Gastroesophageal sphincter (tissue), 4 donors: ENCODE measurements at places on chromosomes 7 and 10.
A peak's percentile ranks its signal among the peaks of the same experiment; 100 is the strongest.

- H3K4me3 ChIP-seq, result no peak overlapping the region
- H3K27me3 ChIP-seq, result no peaks in the 10 kb centered on the region
- no peaks in the 10 kb centered on the region for H3K4me1 ChIP-seq
- H3K27ac ChIP-seq, result no peak overlapping the region
- H3K36me3 ChIP-seq, result no peaks in the 10 kb centered on the region
Measured at GRCh38 chr7:17994079-17994850, 33.4 kb downstream of the PRPS1L1 start.

- no peaks in the 10 kb centered on the region for H3K27me3 ChIP-seq
- H3K4me3 ChIP-seq, result no peak overlapping the region
- no peak overlapping the region for H3K27ac ChIP-seq
- H3K4me1 ChIP-seq, result no peaks in the 10 kb centered on the region
- H3K36me3 ChIP-seq, result no peaks in the 10 kb centered on the region
Measured at GRCh38 chr7:37947941-37948210, 27.4 kb downstream of the EPDR1 start.

GRCh38 chr7:81408728-81409127, 361.1 kb downstream of the HGF start:
- H3K36me3 ChIP-seq, result no peaks in the 10 kb centered on the region
- H3K4me3 ChIP-seq, result no peak overlapping the region
- no peak overlapping the region for H3K27ac ChIP-seq
- no peak for ATAC-seq
- H3K27me3 ChIP-seq, result no peaks in the 10 kb centered on the region

DNA sequence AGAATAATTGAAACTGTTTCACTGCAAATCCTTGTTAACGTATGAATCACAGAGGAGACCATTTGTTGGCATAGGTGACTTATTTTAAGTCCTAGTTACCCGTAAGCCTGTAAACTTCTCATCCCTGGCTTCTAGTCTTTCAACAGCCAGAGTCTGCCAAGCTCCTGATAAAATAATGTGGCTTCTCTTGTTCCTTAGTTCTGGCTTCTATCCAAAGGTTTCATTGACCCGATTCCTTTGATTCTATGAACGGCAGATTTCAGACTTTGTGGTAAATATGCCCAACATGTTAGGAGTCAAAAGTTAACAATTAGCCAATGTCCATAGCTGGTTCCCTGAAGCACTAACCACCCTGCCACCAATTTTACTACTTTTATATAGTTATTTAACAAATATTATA, 23.3 kb downstream of the DNAH11 start:
- no peaks in the 10 kb centered on the region for H3K36me3 ChIP-seq
- H3K4me1 ChIP-seq, result no peaks in the 10 kb centered on the region
- ATAC-seq, result no peak
- H3K27me3 ChIP-seq, result no peaks in the 10 kb centered on the region
- no peak overlapping the region for H3K27ac ChIP-seq
- no peak overlapping the region for H3K4me3 ChIP-seq

GRCh38 chr7:1348823-1349335, 110.4 kb downstream of the MICALL2 start:
- no peak overlapping the region for H3K4me3 ChIP-seq
- no peak overlapping the region for H3K27ac ChIP-seq
- H3K27me3 ChIP-seq, result peaks cover 96% of the 10 kb centered on the region
- H3K36me3 ChIP-seq, result no peaks in the 10 kb centered on the region
- no peaks in the 10 kb centered on the region for H3K4me1 ChIP-seq
- no peak for ATAC-seq

DNA sequence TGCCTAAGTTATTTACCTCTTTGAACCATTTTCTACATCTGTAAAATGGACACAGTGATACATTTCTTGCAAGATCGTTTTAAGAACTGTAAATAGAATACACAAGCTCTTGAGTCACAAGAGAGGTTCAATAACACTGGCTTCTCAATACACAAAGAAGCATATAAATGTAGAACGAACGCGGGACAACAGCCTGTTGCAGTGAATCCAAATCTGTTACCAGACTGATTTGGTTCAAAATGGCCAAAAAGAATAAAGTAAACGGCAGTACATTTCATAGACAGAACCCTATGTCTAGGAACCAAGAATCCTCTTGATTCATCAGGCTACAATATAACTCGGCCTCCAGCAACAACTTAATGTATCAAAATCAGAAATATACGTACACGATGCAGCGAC, 701 bp downstream of the MTPAP start:
- no peaks in the 10 kb centered on the region for H3K27me3 ChIP-seq
- H3K27ac ChIP-seq, result peak overlapping the region; percentile 77
- peaks cover 11% of the 10 kb centered on the region for H3K4me1 ChIP-seq

GRCh38 chr7:5689118-5689517, 92.3 kb downstream of the RNF216 start:
- H3K27ac ChIP-seq, result peak overlapping the region; percentile 93
- no peak overlapping the region for H3K4me3 ChIP-seq
- H3K4me1 ChIP-seq, result peaks cover 64% of the 10 kb centered on the region
- H3K36me3 ChIP-seq, result no peaks in the 10 kb centered on the region

DNA sequence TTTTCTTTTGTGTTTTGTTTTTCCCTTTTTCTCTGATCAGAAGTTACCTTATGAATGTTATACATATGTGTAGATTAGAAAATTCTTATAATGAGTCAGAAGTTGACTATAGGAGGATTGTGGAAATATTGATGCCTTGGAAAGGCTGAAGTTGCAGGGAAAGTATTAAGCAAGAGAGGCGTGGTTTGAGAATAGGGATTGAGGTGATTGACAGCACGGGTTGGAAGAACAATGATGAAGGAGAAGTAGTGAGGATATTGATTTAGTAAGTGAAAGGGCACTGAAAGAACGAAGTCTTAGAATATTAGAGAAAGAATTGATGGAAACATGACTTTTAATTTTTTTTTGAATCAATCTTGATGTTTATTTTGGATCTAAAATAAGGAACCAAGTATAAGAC, 176.0 kb downstream of the EXOC4 start:
- no peaks in the 10 kb centered on the region for H3K4me1 ChIP-seq
- no peak overlapping the region for H3K4me3 ChIP-seq
- peaks cover 7% of the 10 kb centered on the region for H3K36me3 ChIP-seq
- no peaks in the 10 kb centered on the region for H3K27me3 ChIP-seq
- no peak overlapping the region for H3K27ac ChIP-seq

DNA sequence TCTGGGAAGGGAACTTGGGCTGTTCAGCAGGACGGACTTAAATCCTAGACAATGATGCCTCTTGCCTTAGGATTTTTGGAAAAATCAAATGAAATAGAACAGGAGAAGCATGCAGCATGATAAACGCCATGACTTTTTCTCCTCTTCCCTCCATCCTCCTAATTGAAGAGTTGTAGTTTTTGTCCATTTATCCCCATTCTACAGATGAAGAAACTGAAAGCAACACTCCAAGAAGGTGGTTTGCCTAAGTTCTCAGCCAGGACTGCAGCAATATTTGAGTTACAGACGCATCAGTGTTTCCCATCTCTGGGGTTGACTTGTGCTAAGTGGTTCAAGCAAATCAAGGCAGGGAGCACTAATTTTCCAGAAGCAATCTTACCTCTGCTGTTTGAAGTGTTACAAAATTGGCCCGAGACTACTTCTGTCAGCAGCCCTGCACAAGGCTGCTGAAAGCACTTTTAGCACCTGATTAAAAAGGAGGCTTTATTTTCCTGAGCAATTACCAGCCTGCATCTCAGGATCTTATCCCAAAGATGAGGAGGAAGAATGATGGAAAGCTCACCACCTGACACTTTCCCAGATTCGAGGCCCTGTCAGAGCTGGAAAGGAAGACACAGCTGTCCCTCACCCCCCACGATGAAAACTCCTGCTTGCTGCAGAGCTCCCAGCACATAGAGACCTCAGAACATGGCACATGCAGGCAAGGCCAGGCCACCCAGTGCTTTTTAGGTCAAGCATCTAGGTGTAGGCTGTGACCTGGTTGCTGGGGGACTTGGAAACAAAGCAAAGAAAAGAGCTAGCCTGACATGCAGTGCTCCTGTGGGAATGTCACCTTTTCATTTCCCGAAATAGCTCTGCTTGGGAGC, 19.7 kb upstream of the C10orf71 start:
- H3K4me3 ChIP-seq, result no peak overlapping the region
- no peaks in the 10 kb centered on the region for H3K36me3 ChIP-seq

GRCh38 chr10:25641595-25641994, 292.4 kb upstream of the MYO3A start:
- H3K4me1 ChIP-seq, result no peaks in the 10 kb centered on the region
- ATAC-seq, result no peak
- no peak overlapping the region for H3K27ac ChIP-seq
- no peaks in the 10 kb centered on the region for H3K36me3 ChIP-seq
- no peak overlapping the region for H3K4me3 ChIP-seq

GRCh38 chr10:124560377-124561105, 98.9 kb downstream of the LHPP start:
- H3K36me3 ChIP-seq, result no peaks in the 10 kb centered on the region
- H3K4me1 ChIP-seq, result peaks cover 42% of the 10 kb centered on the region
- peak overlapping the region; percentile 90 for H3K27ac ChIP-seq
- H3K27me3 ChIP-seq, result no peaks in the 10 kb centered on the region

DNA sequence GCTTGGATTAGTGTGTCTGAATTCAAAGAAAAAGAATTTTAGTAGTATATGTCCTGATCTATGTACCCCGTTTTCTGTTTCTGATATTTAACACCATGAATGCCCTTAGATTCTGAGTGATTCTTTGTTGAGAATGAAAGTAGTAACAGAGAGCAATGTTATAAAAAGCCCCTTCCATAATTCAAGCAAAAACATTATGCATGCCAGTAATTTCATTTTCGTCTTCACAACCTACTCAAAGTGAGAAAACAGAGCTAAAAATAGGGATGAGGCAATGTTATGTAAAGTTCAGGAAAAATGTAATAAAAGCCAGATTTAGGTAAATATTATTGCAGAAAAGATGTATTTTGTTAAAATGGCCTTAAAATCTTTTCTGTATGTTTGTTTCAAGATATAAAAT, 28.1 kb downstream of the PTPRZ1 start:
- no peak for ATAC-seq
- H3K27me3 ChIP-seq, result no peaks in the 10 kb centered on the region
- no peaks in the 10 kb centered on the region for H3K4me1 ChIP-seq
- H3K27ac ChIP-seq, result no peak overlapping the region
- no peaks in the 10 kb centered on the region for H3K36me3 ChIP-seq

- H3K4me3 ChIP-seq, result peak overlapping the region; percentile 86
- H3K27ac ChIP-seq, result peak overlapping the region; percentile 96
- peaks cover 10% of the 10 kb centered on the region for H3K4me1 ChIP-seq
- ATAC-seq, result no peak
- no peaks in the 10 kb centered on the region for H3K36me3 ChIP-seq
Measured at GRCh38 chr10:70404787-70405036, 767 bp downstream of the EIF4EBP2 start.

DNA sequence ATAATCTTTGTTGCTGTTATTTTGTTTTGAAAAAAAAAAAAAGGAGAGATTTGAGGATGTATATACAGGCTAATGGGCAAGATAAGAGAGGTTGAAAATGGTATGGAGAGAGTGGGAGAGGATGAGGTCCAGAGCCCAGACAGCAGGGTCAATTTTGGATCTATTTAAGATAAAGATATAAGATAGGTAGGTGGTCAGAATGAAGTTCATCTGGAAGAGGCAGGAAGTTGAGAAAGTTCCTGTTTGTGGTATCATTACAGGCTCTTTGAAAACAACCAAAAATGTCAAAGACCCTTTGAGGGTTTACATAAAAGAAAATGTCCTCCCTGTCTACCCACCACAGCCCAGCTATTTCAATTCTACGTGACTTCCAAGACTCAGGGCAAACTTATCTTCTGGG, 7.5 kb downstream of the CEP41 start:
- H3K27ac ChIP-seq, result no peak overlapping the region
- no peak overlapping the region for H3K4me3 ChIP-seq
- no peaks in the 10 kb centered on the region for H3K36me3 ChIP-seq
- no peak for ATAC-seq
- peaks cover 4% of the 10 kb centered on the region for H3K4me1 ChIP-seq

- H3K4me3 ChIP-seq, result peak overlapping the region; percentile 13
- H3K4me1 ChIP-seq, result no peaks in the 10 kb centered on the region
- peaks cover 28% of the 10 kb centered on the region for H3K27me3 ChIP-seq
- no peak overlapping the region for H3K27ac ChIP-seq
Measured at GRCh38 chr7:25894902-25895791, 256.9 kb upstream of the NFE2L3 start.

- no peaks in the 10 kb centered on the region for H3K4me1 ChIP-seq
- H3K27me3 ChIP-seq, result peaks cover 18% of the 10 kb centered on the region
- H3K36me3 ChIP-seq, result no peaks in the 10 kb centered on the region
Measured at GRCh38 chr10:120432209-120432608, 24.8 kb upstream of the PLPP4 start.

GRCh38 chr7:29276806-29277205, 82.2 kb downstream of the CHN2 start:
- H3K4me3 ChIP-seq, result no peak overlapping the region
- peaks cover 9% of the 10 kb centered on the region for H3K27me3 ChIP-seq
- H3K4me1 ChIP-seq, result no peaks in the 10 kb centered on the region
- no peak overlapping the region for H3K27ac ChIP-seq

GRCh38 chr7:24912874-24913514, 67.0 kb downstream of the OSBPL3 start:
- no peaks in the 10 kb centered on the region for H3K36me3 ChIP-seq
- no peaks in the 10 kb centered on the region for H3K27me3 ChIP-seq
- H3K27ac ChIP-seq, result no peak overlapping the region
- no peaks in the 10 kb centered on the region for H3K4me1 ChIP-seq
- no peak overlapping the region for H3K4me3 ChIP-seq

GRCh38 chr10:88253-88652, 39.2 kb upstream of the TUBB8 start:
- no peak overlapping the region for H3K4me3 ChIP-seq
- ATAC-seq, result no peak
- H3K27ac ChIP-seq, result no peak overlapping the region
- H3K36me3 ChIP-seq, result no peaks in the 10 kb centered on the region
- no peaks in the 10 kb centered on the region for H3K27me3 ChIP-seq

- no peaks in the 10 kb centered on the region for H3K4me1 ChIP-seq
- H3K36me3 ChIP-seq, result no peaks in the 10 kb centered on the region
- H3K27me3 ChIP-seq, result no peaks in the 10 kb centered on the region
- no peak overlapping the region for H3K27ac ChIP-seq
Measured at GRCh38 chr7:83105948-83106347, 56.7 kb downstream of the PCLO start.

DNA sequence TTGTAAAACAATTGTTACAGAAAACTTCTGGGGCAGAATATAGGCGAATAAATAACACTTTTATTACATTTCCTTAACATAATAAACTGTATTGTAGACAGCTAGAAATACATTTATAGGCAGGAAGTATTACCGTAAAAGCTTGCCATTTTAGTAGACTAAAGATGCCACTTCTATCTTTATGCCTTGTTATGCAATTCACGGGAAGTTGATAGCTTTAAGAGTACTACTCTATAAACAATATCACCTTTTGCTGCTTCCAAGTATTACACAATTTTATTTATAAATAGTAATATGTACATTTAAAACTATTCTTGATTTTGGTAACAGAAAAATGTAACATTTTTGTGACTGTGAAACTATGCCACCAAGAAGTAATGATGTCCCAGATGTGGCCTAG, 37.9 kb downstream of the PALS2 start:
- H3K4me1 ChIP-seq, result no peaks in the 10 kb centered on the region
- ATAC-seq, result no peak
- H3K27ac ChIP-seq, result no peak overlapping the region
- no peaks in the 10 kb centered on the region for H3K36me3 ChIP-seq

- H3K4me3 ChIP-seq, result no peak overlapping the region
- no peak overlapping the region for H3K27ac ChIP-seq
- no peaks in the 10 kb centered on the region for H3K4me1 ChIP-seq
- H3K27me3 ChIP-seq, result peaks cover 1% of the 10 kb centered on the region
- no peaks in the 10 kb centered on the region for H3K36me3 ChIP-seq
Measured at GRCh38 chr10:28761084-28761846, 83.9 kb downstream of the BAMBI start.
